Esophagus mucosa (tissue), 1 donor: ENCODE measurements at places on chromosomes 13 and 19. TPM values are rescaled to one million over a fixed set of nuclear protein-coding genes. Genes with fewer than 3 reads are reported as not detected.

DNA sequence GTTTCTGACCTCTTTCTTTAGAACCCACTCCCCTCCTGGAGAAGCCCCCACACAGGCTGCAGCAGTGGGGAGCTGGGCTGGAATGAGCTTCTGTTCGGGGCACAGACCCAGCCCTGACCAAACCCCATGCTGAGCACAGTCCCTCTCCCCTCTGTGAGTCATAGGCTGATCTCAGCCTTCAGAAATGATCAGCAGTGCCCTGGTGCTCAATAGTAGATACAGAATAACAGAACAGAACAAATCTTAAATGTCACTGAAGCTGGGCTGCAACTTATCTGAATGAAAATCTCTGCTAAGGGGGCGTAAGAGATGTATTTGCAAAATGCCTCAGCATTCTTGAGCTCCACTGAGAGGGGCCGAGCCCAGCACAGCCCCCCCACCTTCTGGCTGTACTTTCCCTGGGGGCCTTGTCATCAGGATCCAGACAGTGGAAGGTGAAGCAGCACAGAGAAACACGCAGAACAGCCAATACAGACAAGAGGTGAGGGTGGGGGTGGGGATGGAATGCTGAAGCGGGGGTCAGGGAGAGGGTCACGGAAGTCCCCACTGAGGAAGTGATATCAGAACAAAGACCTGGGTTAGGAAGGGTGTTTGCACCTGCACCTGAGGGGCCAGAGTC, 9.9 kb downstream of the ZNF665 start:
- ATAC-seq = no peak

ZNF208 gene
- total RNA-seq = 0.60 TPM

ZNF579 gene
- 3.4 TPM for total RNA-seq

DNA sequence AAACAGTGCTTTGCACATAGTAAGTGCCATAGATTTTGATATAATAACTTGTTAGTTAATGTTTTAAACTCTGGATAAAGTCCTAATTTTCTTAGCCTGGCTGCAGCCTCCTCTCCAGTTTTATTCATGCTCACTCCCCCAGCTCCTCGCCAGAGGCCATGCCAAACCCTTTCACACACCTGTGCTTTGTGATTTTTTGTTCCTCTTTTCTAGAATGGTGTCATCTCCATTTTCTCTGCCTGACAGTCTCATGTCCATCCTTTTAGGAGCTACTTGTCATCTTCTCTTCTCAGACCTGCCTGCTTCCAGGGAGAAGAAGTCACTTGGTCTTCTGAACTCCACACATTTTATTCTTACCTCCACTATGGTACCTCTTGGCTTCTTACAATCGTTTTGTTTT, 55.8 kb upstream of the SPATA13 start:
- no peak for ATAC-seq

DNA sequence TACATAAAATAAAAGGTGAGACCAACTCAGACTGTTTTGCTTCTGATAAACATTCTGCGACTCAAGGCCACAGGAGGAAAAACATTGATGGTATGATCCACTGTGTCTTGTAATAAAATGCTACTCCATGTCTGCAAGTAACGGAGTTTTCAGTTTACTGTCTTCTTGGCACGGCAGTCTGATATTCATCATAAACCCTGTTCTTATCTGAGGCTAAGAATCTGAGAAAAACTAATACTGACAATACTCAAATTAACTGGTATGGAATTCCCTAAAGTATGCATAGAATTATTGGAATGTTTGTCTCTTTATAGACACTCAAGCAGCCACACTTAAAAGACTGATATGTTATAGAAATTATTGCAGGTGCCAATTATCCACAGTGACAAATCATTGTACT, 125.5 kb downstream of the TBC1D4 start:
- ATAC-seq = no peak

CGB2 gene
- not detected for total RNA-seq

GRCh38 chr13:110154410-110154933, 152.5 kb downstream of the COL4A1 start:
- no peak for ATAC-seq
